Activated T-helper 17 cell treated with anti-CD3 and anti-CD28 coated beads, Interleukin-2, amount 50 U/mL, for 72 hours (primary cell): ENCODE measurements at places on chromosomes 7 and 10. TPM values are rescaled to one million over a fixed set of nuclear protein-coding genes. Genes with fewer than 3 reads are reported as not detected.

- no peak for ATAC-seq
Measured at GRCh38 chr7:18390535-18390907, 105.0 kb upstream of the HDAC9 start.

GRCh38 chr10:14374745-14375445 is 44.2 kb upstream of the FRMD4A start:
- ATAC-seq, result no peak

- ATAC-seq, result no peak
Measured at GRCh38 chr7:41747961-41748360, 45.1 kb upstream of the INHBA start.

- ATAC-seq, result no peak
Measured at GRCh38 chr7:536231-536630, 16.6 kb upstream of the PDGFA start.

DNA sequence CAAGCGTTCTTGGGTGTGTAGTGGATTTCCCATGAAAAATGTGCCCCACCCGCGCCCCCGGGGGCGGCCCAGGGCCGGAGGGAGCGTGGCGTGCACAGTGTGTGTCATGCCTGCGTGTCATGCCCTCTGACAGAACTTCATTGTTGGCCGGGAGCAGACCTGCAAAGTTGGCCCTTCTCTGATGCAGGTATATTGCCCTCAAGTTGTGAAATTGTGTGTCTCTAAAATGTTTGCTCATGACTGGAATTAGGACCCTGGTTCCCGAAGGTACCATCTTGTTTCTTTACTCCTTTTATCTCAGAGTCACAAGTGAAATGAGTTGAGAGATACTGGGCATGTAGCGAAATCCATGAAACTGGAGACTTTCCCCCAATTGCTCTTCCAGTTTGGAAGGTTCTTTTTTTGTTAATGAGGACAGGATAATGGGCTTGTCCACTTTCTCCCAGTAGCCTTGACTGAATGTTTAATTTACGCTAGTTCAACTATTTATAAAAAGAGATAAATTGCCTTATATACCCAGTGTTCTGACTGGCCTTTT is 26.2 kb downstream of the ADK start:
- peak; percentile 34 for ATAC-seq

GRCh38 chr10:9294865-9295264 is 1240.4 kb downstream of the GATA3 start:
- peak; percentile 85 for ATAC-seq

- ATAC-seq, result no peak
Measured at GRCh38 chr10:119350502-119351097, 143.2 kb downstream of the GRK5 start.

DNA sequence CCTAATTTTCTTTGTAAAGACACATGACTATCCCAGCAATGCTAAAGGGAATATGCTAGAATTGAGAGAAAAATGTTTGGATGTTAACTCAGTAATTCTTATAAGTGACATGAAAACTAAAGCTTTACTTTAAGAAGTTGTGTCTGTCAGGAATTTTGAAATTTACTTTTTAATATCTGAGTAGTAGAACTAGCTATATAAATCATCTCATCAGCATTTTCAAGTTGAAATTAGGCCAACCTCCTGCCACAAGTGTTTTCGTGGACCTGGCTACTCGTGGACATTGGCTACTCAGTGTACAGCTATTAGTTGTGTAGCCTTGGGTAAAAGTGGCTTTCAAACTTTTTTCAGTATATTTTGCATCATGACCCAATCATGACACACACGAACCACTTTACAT is 70.5 kb downstream of the ADD3 start:
- ATAC-seq, result no peak

- peak; percentile 86 for ATAC-seq
Measured at GRCh38 chr10:96765406-96766240, 45.3 kb upstream of the PIK3AP1 start.

GRCh38 chr7:130524628-130525027 is 32.7 kb downstream of the MEST start:
- no peak for ATAC-seq

GRCh38 chr7:126535176-126535575 is 717.6 kb downstream of the GRM8 start:
- no peak for ATAC-seq

AKR1D1 gene
- total RNA-seq, result not detected

WNT8B gene
- 0.11 TPM for total RNA-seq

FGFR2 gene
- total RNA-seq, result not detected

GTF2IRD1 gene
- 2.2 TPM for total RNA-seq
